ENCODE measurements at places on chromosomes 2 and 18.

DNA sequence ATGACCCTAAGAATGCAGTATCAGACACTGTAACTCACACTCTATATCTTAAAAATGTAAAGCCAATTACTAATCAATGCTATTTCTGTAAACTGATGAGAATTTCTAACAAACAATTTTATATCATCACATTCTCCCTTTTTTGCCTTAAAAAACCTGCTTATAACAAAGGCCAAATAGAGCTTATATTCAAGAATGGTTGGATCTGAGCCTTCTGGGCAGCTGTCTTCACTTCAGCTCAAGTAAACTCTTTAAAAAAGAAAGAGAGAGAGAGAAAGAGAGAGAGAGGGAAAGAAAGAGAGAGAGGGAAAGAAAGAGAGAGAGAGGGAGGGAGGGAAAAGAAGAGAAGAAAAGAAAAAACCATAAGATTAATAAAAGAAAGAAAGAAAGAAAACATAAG lies 231.8 kb downstream of the KCNE4 start:
- no peak for DNase-seq

- DNase-seq: no peak
Measured at GRCh38 chr2:6052649-6053048, 360.5 kb downstream of the SOX11 start.

- no peak for DNase-seq
Measured at GRCh38 chr2:64210816-64211215, 66.6 kb upstream of the PELI1 start.

- DNase-seq: no peak
Measured at GRCh38 chr2:25817630-25818029, 60.7 kb downstream of the ASXL2 start.

- no peak for DNase-seq
Measured at GRCh38 chr18:22826726-22827125, 106.4 kb upstream of the RBBP8 start.

DNA sequence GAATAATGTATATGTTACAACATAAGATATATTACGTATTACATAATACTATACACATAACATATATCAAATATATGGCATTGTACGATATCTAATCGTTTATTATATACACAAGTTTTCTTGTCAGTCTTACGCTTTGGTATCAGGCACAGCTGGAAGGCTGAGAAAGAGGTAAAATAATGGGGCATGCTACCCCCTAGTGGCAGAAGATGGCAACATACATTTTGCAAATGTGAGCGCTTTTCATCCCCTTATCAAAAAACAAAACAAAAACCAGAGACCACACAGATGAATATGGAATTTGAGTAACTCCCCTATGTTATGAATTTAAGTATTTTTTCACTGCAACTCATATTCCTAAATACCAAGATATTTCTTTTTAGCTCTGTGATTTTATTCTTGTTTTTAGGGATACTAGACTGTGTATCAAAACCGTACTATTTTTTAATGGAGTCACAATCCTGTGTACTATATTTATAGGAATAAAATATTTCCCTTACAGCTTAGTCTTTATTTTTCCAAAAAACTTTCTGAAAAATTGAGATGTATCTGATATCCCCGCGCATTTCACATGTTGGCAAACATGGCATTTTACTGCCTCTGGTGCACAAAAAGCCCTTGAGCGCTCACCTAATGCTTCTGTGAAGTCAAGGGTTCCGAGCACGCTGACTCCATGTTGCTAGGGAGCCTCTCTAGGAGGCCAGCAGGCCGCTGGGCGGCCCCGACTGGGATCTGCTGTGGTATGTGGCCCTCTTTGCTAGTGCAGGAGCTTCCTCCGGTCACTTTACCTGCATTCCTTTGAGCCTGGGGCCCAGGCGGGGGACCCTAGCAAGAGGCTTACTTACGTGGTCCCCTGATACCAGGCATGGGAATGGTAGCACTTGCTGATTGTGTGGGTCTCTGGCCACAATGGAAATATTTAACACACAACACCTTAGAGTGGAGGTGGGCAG lies 62.5 kb downstream of the SLC4A3 start:
- peak; percentile 75 for DNase-seq

DNA sequence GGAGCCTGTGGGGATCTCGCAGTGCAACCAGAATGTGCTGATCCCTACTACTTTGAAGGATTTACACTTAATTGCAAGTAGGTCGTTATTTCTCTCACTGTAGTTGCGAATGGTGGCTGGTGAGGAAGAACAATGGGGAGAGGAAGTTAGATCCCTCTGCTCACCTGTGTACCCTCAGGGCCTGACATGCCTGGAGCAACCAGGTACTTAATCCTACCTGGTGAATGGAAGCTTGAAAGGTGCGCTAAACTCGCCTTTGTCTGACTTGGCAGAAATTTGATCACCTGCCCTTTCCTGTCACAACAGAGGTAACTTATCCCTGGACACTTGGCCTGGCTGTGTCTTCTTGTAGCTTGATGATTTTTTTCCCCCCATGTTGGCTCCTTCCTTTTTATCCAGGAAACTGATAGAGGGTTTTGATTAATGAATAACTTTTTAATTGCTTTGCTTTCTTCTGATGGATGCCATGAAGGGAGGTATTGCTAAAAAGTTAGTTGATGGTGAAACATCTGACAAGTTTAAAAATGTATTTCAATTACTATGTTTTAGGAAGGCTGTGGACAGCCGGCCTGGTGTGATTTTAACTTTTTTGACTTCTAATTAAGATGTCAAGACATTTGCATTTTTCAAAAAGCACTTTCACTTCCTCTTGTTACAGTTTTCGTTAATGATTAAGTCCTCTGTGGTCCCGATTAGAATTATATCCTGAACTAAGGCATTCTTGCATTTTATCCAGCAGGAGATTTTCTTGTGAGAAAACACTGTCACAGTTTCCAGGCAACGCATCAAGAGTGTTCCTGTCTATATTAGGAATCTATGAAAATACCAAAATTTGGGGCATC lies 9.2 kb downstream of the SGPP2 start:
- no peak for DNase-seq

GRCh38 chr18:10354241-10354811 lies 100.1 kb upstream of the APCDD1 start:
- peak; percentile 17 for DNase-seq

- DNase-seq: no peak
Measured at GRCh38 chr2:239583171-239583878, 182.5 kb upstream of the HDAC4 start.

DNA sequence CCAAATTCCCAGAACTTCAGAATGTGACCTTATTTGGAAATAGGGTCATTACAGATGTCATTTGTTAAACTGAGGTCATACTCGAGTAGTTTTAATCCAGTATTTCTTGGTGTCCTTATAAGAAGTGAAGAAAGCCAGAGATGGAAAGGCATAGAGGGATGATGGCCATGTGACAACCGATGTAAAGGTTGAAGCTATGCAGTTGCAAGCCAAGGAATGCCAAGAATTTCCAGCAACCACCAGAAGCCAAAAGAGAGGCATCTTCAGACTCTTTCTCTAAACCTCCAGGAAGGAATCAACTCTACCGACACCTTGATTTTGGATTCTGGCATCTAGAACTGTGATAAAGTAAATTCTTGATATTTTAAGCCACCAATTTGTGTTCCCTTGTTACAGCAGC lies 242.2 kb downstream of the CDH20 start:
- DNase-seq: peak; percentile 63

- DNase-seq: no peak
Measured at GRCh38 chr2:4020153-4020552, 316.8 kb downstream of the DCDC2C start.

DNA sequence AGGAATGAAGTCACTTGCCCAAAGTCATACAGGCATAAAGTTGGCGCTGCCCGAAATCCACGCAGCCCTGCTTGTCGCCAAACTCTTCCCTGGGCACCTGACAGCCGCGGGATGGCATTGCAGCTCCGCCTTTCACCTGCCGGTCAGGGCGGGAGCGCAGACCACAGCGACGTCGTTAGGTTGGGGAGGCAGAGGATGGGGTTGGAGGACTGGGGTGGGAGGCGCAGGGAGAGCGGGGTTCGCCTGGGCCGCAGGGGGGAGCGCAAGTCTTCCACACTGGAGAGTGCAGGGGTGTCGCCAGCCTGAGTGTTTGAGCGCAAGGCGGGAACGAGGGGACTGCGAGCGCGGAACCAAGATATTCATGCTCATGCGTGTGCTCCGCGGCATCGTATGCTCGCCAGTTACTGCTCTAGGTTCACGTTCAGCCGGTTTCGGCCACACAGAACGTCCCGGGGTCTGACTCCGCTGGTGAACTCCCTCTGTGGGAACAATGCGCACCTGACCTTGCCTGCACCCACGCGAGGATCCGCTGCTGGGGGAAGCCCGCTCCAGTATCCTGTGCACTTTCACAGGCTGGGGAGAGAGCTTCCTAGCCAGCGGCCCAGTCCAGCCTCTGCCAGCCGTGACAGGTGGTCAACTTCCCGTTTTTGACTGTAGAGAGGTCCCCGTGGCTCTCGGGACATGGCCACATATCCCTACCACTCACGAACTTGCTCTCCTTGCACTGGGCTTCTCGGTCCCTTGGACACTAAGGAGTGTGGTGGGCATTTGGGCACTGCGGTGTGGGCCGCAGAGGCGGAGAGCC lies 767 bp upstream of the NPPC start:
- no peak for DNase-seq

- peak; percentile 11 for DNase-seq
Measured at GRCh38 chr2:232521959-232522622, 1.9 kb downstream of the PRSS56 start.

- DNase-seq: no peak
Measured at GRCh38 chr2:106057206-106057605, 136.9 kb downstream of the UXS1 start.

- no peak for DNase-seq
Measured at GRCh38 chr2:240918258-240919091, 12.3 kb downstream of the CROCC2 start.

- DNase-seq: no peak
Measured at GRCh38 chr2:197414039-197414438, 20.8 kb downstream of the SF3B1 start.

GRCh38 chr18:6956495-6956894 lies 161.1 kb downstream of the LAMA1 start:
- DNase-seq: no peak

DNA sequence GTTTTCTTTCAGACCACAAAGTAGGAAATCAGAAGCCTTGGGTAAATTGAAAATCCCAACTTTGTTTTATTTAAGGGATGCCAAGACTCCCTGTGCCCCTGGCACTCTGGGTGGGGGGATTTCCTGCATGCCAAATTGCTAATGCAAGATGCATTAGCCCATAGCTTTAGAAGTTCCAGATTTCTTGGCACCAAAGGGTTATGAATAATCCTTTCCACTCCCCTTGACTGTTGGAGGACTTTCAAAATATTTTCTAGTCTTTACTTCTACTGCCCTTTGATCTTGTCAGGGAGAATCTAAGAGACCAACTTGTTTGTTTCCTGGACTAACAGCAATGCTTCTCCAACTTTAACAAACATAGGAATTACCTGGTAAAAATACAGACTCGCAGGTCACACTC lies 81.8 kb upstream of the TGIF1 start:
- DNase-seq: peak; percentile 78
